ENCODE measurements at places on chromosomes 1 and 21.

DNA sequence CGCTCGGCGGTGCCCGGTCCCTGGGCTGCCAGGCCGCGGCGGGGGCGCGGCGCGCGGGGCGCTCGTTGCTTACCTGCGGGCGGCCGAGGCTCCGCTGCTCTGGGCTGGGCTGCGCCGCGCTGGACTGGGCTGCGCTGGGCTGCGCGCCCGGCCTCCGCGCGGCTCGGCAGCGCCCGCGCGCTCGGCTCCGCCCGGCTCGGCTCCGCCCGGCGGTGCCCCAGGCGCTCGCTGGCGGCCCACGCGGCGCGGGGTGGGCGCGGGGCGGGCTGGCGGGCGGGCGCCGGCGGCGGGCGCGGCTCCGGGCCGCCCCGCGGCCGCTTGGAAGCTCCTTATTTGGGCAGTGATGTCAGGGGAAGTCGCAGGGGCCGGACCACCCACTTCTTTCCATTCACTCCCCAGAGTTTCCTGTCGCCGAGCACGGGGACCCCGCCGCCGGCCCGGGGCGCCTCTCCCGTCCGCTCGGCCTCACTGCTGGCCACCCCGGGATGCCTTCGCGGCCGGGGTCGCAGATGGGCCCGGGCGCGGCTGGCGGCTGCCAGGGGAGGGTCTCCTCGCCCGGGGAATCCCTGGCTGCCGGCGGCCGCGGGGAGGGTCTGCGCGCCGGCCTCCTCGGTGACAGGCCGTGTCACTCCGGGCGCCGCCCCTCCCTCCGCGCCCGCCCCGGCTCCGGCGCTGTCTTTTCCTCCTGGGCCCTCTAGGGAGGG lies 177.7 kb upstream of the EDN2 start:
- DNase-seq: peak; percentile 84

- DNase-seq: no peak
Observed at GRCh38 chr1:18962121-18962721, 5.7 kb upstream of the IFFO2 start.

- DNase-seq: peak; percentile 66
Observed at GRCh38 chr21:20882462-20883407, 115.5 kb upstream of the NCAM2 start.

- peak; percentile 98 for DNase-seq
Observed at GRCh38 chr1:150162862-150163706, 13.4 kb downstream of the PLEKHO1 start.

DNA sequence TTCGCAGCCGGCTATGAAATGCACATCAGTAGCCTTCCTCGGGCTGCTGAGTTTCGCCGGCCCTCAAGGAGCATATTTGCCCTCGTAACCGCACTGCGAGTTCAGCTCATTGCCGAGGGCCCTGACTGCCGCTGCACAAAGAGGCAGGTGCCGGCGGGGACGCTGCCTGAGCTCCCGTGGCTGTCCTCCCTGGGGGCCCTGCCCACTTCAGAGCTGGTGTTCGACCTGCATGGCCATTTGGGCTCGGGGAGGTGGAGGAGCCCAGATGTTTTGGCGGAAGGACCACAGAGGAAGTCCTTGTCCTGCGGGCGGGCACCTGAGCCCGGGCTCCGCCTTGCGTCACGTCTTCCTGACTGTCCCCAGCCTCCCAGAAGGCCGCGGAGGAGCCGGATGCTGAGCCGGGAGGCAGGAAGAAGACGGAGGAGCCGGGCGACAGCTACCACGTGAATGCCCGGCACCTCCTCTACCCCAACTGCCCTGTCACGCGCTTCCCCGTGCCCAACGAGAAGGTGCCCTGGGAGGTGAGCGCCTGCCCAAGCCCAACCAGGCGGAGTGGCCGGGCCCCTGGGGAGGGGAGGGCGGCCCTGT lies 29.9 kb upstream of the LRRC3 start:
- DNase-seq: no peak

DNA sequence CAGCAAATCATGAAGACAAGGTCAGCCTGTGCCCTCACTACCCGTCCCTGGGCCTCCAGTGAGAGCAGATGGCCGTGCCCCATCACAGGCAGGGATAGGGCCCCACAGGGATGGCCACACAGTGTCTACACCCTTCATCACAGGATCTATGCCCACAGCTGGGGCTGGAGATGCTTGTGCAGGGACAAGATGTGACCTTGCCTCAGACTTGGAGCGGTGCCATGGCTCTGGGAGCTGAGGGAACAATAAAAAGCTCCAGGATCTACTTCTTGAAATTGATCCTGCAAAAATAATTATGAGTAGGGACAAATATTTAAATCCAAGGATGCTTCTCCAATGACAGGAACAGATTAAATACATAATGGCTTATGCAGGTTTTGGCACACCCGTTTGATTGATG lies 25.4 kb upstream of the TCEA3 start:
- DNase-seq: no peak

DNA sequence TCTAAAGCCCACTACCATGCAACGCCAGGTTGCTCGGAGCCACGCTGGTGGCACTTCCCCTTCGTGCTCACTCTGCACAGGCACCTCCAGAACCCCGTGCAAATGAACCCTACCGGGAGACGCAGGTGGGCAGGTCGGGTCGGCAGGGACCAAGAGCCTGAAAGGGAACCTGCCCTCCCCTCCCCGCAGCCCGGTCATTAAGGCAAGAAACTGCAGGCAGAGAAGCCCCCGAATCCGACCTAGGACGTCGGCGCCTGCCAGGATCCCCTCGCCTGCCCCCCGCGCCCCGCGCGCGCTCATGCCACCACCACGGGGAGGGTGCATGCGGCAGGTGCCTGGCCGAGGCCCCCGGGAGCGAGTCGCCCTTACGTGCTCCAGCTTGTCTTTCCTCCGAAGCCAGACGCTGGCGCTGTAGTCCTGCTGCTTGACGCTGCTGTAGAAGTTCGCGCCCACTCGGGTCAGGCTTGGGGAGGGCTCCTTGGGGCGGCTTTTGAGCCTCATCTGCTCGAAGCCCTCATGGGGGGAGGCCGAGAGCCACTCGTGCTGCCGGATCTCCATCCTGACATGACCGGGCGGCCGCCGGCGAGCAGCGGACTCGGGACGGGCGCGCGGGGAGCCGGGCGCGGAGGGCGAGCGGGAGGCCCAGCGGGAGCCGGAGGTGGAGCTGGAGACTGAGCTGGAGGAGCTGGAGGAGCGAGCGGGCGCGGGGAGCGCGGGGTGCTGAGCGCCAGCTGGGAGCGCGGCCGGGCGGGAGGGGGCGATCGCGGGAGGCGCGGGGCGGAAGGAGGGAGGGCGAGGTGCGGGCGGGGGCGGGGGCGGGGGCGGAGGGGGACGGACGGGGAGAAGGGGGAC lies 552 bp downstream of the PLD5 start:
- DNase-seq: peak; percentile 69

DNA sequence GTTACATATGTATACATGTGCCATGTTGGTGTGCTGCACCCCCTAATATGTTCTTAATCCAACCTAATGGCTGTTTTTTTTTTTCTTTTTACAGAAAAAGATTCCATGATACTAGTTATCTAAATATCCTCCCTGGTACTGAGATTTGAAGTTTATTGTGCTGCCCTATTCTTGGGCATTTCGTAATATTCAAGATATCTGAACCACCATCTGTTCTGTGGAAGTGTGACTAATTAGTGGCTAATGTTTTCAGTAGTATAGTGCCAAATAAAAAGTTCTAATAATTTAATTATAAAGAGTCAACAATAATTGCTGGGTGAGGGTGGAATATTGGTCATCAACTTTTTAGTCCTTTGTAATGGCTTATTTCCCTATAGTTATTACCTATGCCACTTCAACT lies 217.5 kb downstream of the GABPA start:
- DNase-seq: no peak

DNA sequence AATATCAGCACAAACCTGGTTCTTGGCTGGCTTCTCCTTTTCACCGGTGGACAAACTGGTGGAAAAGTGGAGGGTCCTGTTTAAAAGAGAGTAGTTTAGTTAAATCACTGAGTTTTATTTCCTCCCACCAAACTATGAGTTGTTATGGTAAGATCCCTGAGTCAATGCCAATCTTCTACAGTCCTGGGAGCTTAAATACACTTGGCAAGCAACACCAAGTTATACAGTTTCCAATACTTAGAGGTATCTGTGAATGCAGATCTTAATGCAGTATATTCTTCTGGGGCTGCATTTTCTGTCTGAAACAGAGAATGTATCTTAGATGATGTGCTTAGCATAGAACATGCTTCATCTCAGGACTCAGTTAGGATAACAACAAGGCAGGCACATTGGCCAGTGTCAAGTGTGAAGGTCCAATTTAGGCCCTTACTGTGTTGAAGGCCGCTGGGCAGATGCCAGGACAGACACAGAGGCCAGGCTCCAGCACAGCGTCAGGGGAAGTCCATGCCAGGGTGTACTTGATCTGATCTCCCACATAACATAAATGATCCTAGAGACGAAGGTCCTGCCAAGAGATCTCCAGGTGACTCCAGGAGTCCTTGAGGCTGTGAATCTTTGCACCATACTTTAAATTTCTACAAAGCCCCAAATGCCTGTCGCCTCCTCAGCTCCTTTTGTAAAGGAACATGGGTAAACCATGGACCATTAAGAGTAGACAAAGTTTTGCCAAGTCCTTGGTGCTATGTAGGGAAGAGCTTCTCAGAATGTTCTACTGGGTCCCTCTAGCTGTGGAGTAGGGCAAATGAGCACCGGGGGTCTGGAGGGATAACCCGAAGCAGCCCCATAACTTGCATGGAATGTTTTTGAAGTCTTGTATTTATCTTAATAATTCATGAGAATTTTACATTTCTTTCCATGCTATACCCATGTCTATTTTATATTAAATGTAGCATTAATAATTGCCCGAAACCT lies 76.8 kb downstream of the KCNJ15 start:
- DNase-seq: no peak

- no peak for DNase-seq
Observed at GRCh38 chr1:241891296-241891695, 43.3 kb downstream of the EXO1 start.

DNA sequence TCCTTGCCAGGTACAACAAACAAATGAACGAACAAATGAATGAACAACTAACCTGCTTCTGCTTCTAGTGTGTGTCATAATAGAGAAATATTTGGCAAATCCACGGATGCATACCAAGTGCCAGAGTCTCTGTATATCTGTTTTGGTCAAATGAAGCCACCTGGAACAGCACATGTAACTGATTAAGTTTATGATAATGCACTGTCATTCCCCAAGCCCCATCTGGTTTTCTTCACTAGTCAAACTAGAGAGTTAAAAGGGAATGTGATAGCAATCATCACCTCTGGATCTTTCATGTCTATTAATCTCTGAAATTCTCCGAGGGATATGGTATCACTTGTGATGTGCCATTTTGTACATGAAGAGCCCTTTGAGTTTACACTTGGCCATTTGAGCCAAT lies 21.0 kb upstream of the SCAF4 start:
- no peak for DNase-seq

- DNase-seq: peak; percentile 74
Observed at GRCh38 chr1:108646648-108647269, 14.1 kb downstream of the HENMT1 start.

DNA sequence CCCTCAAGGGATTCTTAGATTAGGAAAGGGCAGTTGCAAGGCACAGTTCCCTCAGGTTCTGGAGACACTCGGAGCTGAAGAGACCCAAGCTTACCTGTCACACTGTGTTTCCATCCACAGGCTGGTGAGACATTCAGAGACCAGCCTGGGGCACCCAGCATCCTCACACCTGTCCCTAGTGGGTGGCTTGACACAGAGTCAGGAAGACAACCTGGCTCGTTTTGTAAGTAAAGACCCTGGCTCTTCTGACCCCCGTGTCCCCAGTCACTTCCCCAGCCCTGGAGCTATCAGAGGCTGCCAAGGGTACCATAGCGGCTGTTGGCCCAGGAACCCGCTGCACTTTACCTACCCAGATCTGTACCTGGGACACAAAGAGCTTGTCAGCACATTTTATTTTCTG lies 409.8 kb downstream of the MATN1 start:
- DNase-seq: no peak

- no peak for DNase-seq
Observed at GRCh38 chr1:111832521-111833155, 76.9 kb downstream of the DDX20 start.

GRCh38 chr21:41754479-41754891 lies 12.4 kb downstream of the RIPK4 start:
- peak; percentile 71 for DNase-seq

DNA sequence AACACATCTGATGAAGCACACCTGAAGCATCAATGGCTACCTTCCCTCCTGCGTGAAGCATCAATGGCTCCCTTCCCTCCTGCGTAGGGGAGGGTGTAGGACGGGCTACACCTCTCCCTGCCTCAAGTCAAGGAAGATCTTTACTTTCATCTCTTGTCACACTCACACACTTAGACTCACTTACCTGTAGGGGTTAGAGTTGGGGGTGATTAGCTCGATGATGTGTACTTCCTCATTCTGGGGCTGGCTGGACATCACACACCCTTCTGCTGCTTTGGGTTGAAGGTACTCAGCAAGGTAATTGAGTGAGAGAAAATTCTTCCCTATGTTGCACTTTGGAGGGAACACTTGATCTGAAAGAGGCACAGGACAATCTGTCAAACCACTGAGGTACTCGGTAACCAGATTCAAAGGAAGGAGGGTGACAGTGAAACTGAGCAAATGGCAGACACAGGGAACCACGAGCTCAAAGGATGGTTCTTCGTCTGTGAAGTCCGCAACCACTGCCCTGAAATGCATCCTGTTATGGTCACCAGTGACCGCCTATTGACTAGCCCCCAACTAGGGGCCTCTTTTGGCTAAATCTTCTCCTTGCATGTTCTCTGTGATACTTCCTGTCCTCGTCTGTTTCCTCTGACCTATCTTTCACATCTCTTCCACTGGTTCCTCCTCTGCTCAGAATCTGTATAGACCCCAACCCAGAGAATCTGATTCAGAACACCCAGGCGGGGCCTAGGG lies 156.2 kb downstream of the TGFBR3 start:
- DNase-seq: no peak

GRCh38 chr1:2136386-2137235 lies 58.0 kb downstream of the FAAP20 start:
- no peak for DNase-seq

DNA sequence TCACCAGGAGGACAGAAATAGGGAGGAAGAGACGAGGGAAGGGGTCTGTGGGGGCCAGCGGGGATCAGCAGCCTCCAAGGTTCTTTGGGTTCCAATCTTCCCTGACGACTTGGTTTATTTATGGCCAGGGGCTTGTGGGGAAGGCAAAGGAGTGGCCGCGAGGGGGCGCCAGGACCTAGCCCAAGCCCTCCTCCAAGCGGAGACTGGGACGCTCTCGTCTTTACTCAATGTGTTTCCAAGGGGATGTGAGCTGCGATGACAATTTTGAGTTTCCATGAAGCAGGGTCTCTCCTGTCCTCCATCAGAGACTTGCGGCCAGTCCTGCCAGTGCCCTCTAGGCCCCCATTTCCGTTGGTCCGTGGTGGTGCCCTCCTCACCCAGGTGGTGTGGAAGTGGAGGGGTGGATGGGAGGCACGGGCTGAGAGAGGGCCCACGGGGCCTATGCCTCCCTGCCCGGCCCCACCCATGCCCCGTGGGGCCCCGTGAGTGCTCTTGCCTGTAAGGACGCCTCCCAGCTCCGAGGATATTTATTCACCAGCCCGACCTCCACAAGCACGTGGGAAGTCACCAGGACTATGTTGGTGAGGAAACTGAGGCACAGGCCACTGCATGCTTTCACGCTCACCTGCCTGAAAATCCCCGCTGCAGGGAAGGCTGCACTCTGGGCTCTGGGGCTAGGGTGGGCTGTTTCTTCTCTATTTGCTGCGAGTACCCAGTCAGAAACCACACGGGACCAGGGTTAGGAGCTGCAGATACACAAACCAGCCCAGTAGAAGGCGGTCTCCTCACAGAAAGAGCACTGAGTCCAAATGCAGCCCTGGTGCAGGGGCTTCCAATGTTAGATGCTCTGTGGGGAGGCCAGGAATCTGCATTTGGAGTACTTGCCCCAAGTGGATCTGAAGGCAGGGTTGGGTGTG lies 26.5 kb downstream of the DMRTB1 start:
- peak; percentile 71 for DNase-seq
